ENCODE measurements at places on chromosomes 2 and 18.

DNA sequence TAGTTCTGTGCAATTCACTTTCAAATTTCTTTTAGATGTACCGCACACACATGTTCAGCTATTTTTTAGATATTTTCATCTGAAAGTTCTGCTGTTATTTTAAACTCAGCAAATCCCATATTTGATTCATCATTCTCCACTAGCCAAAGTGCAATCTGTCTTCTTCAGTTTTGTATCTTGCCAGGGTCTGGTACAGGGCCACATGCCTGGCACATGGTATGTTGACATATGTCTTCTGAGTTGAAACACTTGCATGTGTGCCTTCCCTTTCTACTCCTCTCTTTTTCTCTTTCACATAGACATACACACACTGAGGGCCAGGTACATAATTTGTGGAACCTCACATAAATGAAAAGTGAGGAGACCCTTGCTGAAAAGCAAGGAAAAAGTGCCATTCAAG lies 25.7 kb upstream of the SESTD1 start:
- DNase-seq = no peak

DNA sequence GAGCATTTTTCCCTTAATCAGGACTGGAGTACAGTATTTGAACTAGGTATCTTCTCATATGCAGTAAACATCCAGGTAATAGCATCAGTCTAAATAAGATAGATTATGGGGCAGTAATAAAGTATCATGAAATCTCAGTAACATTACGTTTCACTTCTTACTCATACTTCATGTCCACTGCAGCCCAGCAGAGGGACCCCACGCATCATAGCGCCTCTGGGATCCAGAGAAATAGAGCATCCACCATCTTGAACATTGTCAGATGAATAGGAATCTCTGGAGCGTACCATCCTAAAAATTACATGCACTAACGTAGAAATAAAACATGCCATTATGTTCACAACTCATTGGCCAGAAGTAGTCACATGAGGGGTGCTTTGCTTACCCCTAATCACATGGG lies 499.0 kb downstream of the CPS1 start:
- peak; percentile 2 for DNase-seq

DNA sequence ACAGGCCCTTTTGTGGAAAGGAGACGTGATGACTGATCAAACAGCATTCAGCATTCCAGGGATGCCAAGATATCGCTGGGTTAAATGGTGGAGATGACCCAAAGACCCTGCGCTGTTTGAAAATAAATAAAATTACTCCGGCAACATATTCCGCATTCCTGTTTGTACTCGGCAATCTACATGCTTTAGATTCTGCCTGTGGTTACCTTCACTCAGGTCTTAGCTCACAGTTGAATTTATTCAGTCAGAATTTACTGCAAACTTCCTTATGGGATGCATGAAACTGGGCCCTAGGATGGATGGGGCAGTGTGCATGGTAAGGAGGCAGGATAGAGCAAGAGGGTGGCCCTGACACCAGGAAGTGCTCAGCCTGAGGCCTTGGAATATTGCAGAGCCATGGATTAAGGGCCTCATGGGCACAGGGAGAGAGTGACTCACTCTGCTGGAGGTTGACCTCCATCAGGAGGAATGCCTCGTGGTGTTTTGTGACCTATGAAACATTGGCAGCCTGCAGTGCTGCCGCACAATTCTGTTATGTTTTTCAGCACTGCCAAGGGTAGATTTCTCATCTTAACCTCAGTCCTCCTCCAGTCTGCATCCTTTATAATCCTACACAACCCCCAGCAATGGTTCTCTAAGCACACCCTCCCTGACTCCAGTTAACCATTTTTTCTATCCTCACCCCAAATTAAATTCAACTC lies 321.4 kb downstream of the IRS1 start:
- DNase-seq = peak; percentile 98

GRCh38 chr2:200377355-200378336 lies 71.2 kb downstream of the SPATS2L start:
- DNase-seq = no peak

DNA sequence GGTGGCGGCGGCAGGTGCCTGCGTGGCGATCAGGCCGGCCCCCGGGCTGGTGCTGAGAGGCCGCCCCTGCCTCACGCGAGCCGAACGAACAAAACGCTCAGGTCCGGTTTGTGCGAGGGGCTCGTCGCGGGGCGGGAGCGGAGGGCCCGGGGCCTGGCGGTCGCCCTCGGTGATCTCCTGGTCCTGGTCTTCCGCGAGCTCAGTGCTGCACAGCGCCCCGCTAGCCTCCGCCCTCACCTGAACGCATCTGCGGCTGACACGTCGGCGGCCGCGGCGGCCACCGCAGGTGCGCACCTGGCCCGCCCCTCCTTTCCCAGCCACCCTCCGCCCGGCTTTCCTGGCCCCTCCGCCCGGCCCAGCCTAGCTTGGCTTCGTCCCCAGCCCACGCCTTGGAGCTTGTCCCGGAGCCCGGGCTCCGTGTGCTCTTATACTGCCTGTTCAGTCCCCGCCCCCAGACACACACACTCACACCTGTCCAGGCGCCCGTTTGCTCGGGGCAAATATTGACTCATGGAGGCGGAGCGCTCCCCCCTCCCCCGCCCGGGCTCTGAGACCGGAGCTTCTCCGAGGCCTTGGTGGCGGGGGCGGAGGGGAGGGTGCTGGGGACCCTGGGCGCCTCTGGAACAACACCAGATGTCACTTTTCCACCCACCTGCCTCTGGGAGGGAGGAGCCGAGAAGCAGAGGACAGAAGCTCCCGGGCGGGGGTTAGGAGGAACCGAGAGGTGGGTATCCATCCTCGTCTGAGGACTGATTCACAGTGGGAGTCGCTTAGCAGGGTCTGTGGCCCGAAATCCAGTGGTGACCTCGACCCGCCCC lies 8.6 kb upstream of the CRYBA2 start:
- DNase-seq = no peak

DNA sequence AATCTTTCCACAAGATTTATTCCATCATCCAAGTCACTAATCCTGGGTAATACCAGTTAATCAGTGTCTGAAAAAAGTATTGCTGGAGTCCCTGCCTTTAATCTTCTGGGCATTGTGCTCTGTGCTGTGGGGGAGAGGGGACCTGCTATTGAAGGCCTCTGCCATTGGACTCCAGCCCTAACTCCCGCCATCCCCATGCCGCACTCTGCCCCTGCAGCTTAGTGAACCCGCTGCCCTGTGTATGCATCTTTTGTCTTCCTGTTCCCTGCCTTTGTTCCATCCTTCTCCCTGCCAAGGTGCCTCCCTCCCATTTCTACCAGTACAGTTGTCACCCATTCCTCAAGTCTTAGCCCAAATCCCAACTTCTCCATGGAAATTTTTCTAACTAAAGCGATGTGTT lies 113.8 kb upstream of the EPAS1 start:
- DNase-seq = no peak

DNA sequence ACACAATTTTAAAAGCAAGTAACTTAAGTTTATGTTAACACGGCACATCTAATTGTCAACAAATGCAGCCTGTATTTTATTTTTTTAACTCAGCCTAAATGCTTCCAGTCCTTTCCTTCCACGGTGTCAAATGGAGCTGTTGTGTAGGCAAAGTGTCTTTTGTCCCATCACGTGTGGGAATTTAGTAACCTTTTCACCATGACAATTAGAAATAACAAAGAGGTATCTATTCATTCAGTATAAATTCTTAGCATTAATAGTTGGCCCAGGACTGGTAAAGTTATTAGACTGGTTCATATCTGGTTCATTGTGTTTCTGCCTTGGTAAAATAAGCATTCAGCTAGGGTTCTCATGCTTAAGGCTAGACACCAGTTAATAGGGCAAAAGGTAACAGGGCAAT lies 47.9 kb downstream of the FRZB start:
- no peak for DNase-seq

- no peak for DNase-seq
Observed at GRCh38 chr2:96140941-96141623, 2.8 kb upstream of the ASTL start.

GRCh38 chr2:55899881-55900280 lies 23.7 kb downstream of the EFEMP1 start:
- DNase-seq = no peak

GRCh38 chr2:10269711-10270610 lies 32.7 kb upstream of the HPCAL1 start:
- DNase-seq = no peak

- DNase-seq = peak; percentile 90
Observed at GRCh38 chr2:46967990-46968647, 52.5 kb upstream of the MCFD2 start.

DNA sequence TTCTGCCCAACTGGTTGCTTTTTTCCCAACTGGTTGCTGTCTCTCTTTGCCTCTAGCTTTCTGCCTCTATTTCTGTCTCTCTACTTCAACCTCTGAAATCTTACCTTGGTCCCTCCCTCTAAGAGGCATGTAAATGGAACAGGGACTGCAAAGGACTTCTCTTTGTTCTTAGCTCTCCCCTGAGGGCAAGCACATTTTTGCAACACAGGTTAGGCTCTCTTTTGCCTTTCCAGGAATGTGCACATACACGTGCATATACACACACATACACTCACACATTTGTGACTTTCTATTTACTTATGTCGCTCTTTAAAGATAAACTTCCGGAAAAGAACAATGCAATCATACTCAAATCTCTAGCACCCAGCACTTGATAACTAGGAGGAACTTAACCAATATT lies 262.6 kb upstream of the DDX18 start:
- no peak for DNase-seq

GRCh38 chr2:175282300-175282699 lies 100.8 kb upstream of the ATP5MC3 start:
- DNase-seq = peak; percentile 14

DNA sequence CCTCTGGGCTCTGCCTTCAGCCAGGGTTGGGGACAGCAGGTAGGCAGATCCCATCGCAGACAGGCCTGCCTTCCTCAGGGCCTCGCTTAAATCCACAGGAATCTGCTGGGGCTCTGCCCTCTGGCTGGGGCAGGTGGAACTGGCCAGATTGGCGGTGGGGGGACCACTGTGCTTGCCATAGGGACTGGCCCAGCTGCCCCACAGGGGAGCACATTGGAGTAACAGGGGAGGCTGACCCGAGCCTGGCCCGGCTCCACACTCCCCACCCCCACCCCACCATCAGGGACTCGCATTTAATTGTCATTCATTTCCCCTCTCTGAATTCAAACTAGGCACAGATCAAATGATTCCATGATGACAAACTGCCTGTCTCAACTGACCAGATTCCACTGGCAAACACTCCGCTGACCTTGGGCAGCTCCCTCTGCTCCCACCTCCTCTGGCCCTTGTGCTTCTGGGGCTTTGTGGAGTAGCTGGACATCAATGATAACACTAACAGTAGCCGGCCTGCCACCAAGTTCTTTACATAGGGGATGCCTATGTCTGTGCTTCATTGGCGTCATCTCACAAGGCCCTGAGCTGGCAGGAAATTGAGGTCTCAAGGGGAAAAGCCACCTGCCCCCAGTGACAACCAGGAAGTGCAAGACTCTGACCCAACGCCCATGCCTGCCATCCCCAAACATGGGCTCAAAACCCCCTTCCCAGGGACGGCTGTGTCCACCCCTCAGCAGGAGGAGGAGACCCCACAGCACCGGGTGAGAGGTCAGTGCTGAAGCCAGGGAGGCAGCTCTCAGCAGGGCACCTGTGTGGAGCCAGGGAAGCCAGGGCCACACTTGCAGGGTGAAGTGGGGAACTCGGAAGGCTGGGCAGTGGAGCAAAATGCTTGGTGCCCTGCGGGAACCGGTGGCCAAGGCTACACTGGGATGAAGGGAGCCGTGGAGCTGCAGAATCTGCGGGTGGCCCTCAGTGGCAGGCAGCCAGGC lies 2.1 kb upstream of the B3GNT7 start:
- DNase-seq = no peak

DNA sequence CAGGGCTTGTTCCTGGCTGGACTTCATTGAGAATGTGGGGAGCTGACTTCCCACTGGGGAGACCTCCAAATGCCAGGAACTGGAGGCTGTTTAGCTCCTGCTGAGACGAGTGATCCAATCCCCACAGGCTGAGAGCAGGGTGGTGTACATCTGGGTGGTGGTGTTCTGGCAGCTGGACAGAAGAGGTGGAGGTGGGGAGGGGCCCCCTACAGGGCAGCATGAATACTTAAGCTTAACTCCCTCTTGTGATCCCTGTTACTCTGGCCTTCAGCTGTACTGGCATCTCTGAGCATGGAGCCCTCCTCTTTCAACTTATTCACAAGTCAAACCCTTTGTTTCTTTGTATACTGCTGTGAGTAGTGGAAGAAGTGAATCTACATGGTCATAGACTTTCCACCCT lies 167.8 kb upstream of the LYPD1 start:
- DNase-seq = no peak

GRCh38 chr18:50790241-50790640 lies 29.6 kb downstream of the MRO start:
- DNase-seq = no peak

- DNase-seq = peak; percentile 44
Observed at GRCh38 chr18:79528846-79529245, 133.1 kb downstream of the NFATC1 start.

DNA sequence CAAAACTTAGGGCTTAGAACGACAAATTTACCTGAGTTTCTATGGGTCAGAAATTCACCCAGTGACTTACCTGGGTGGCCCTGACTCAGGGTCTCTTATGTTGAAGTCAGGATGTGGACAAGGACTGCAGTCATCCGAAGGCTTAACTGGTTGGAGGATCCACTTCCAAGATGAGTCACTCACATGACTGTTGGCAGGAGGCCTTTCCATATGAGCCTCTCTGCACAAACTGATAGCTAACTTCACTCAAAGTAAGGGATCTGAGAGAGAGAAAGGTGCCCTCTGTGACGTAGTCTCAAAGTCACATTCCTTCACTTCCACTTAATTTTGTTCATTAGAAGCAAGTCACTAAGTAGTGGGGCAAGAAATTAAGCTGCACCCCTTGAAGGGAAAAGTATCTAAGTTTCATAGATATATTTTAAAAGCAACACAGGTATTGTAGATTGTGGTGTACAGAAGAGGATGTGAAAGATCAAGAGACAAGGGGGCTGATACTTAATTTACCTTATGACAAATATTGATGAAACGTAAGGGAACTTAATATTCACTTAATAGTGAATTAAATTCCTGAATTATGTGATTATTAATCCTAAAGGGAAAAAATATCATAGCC lies 48.4 kb downstream of the TANK start:
- peak; percentile 81 for DNase-seq

- DNase-seq = peak; percentile 64
Observed at GRCh38 chr2:121810959-121811853, 55.8 kb downstream of the TSN start.

- no peak for DNase-seq
Observed at GRCh38 chr2:1360557-1361250, 52.6 kb upstream of the TPO start.

GRCh38 chr2:227511239-227511930 lies 39.4 kb downstream of the AGFG1 start:
- DNase-seq = no peak

GRCh38 chr2:128612628-128613027 lies 294.0 kb upstream of the HS6ST1 start:
- DNase-seq = no peak

GRCh38 chr18:10565835-10566234 lies 40.0 kb downstream of the NAPG start:
- DNase-seq = no peak

DNA sequence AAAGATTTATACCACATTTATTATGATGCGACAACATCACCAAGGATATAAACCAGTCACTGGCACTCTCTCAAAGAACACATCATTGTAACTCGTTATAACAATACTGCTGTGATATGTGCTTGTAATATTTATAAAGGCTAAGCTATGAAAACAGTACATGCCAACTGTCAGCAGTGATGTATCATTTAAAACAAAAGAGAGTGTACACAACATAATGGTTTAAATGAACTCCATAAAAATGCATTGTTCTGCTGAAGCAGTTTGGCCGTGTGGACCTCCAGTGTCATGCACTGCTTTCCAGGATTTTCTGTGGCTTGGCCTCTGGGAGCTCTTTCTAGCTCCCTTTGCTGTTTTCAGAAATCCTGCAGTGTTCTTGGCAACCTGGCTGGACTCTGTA lies 215.6 kb downstream of the MTX2 start:
- no peak for DNase-seq

- DNase-seq = peak; percentile 40
Observed at GRCh38 chr2:239934571-239935171, 90.5 kb downstream of the NDUFA10 start.
